ENCODE measurements at places on chromosomes 5 and 9.
A peak's percentile ranks its signal among the peaks of the same experiment; 100 is the strongest.

GRCh38 chr5:159759791-159760290, 156.4 kb upstream of the ADRA1B start:
- no peaks in the 10 kb centered on the region for H3K36me3 ChIP-seq
- no peaks in the 10 kb centered on the region for H3K27me3 ChIP-seq
- no peak overlapping the region for H3K4me3 ChIP-seq
- no peak for DNase-seq
- H3K27ac ChIP-seq, result no peak overlapping the region
- no peaks in the 10 kb centered on the region for H3K4me1 ChIP-seq

DNA sequence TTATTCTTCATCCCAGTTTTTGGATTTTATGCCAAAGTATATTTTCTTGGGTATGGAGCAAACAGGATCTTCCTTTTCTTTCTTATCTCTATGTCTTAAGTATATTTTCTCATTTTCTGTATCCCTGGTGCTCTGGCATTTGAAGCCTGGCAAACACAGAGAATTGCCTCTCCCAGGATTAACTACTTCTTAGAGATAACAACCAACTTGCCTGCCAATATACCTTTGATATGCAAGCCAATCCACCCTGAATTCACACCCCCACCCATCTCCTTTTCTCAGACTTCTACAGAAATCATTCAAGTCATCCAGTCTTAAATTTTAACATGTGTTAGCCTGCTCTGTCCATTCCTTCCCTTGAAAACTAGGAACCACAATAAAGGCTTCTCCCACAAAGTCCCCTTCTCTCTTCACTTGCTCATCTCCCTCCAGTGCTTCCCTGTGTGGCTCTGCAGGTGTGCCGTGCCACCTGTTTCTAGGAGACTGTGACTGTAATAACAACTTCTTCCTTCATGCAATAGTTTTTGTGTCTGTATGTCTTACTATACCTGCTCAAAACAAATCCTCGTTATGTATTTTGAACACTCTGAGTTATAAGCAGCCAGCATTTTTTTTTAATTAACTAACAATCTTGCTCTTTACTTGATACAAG, 649.7 kb upstream of the RIOK2 start:
- H3K4me3 ChIP-seq, result no peak overlapping the region
- H3K4me1 ChIP-seq, result no peaks in the 10 kb centered on the region
- no peak for DNase-seq
- H3K27me3 ChIP-seq, result no peaks in the 10 kb centered on the region

- no peaks in the 10 kb centered on the region for H3K36me3 ChIP-seq
- H3K27me3 ChIP-seq, result no peaks in the 10 kb centered on the region
- no peak for DNase-seq
- peak within 1 kb of the TSS; percentile 86 for H3K27ac ChIP-seq
- H3K4me1 ChIP-seq, result peaks cover 35% of the 10 kb centered on the region
- peak within 1 kb of the TSS; percentile 55 for H3K4me3 ChIP-seq
These were observed at the start of gene SPARC for GRCh38 chr5:151686674-151687407. TSS of gene SPARC (minus strand) at chr5:151686915. CDS start at chr5:151676188, 10,727 bp downstream.

DNA sequence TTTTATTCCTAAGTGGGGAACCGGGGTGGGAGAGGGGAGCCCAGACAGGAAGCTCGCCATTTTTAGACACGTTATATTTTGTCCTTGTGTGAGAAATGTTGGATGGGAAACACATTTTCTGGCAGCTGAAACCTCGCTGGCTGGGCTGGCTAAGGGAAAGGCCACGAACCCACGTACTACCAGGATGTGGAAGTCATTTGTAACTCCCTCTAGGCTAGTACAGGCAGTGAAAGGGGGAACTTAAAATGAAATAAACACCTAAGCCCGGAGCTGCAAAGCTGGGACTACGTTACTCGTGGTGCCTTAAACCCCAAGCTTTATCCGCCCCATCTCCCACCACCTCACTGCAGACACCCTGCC, 42.5 kb downstream of the TMEM174 start:
- H3K27me3 ChIP-seq, result no peaks in the 10 kb centered on the region
- peak overlapping the region; percentile 40 for H3K4me3 ChIP-seq
- no peak for DNase-seq
- H3K36me3 ChIP-seq, result no peaks in the 10 kb centered on the region
- H3K4me1 ChIP-seq, result peaks cover 11% of the 10 kb centered on the region
- no peak overlapping the region for H3K27ac ChIP-seq

All from stomach (tissue), 19 donors.